ENCODE measurements at places on chromosomes 6 and 20.

- no peak for DNase-seq
Measured at GRCh38 chr20:36445847-36446246, 95.5 kb upstream of the MYL9 start.

GRCh38 chr20:63329331-63330083, 31.6 kb downstream of the CHRNA4 start:
- no peak for DNase-seq

GRCh38 chr6:26045065-26045927, 41.9 kb upstream of the HFE start:
- DNase-seq: peak; percentile 54

DNA sequence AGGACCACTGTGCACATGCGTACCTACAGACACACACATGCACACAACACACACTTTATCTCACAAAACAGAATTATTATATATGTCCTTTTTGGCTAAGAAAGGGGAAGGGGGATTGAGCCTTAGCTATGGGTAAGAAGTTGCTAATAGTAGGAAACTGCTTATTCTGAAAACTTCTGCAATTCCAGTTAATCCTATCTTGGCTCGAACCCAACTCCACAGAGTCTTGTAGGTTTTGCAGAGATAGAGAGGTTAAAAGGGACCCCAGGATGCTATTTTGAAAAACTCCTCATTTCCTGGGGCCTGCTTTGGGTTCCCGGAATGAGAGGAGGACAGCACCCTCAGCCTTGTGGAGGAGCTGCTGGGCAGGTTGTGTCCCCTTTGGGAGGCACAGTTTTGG, 233.8 kb downstream of the CLIC5 start:
- DNase-seq: no peak

- DNase-seq: no peak
Measured at GRCh38 chr20:10300582-10301446, 82.2 kb downstream of the SNAP25 start.

GRCh38 chr6:43970913-43971775, 156.1 kb downstream of the MRPL14 start:
- no peak for DNase-seq

GRCh38 chr6:53263917-53264316, 84.8 kb downstream of the ELOVL5 start:
- no peak for DNase-seq

All from stimulated activated CD4-positive, alpha-beta T cell treated with anti-CD3 and anti-CD28 coated beads, Interleukin-4, amount 100 ng/mL, for 1 hour (primary cell).